ENCODE measurements at places on chromosomes 12 and 14.

DNA sequence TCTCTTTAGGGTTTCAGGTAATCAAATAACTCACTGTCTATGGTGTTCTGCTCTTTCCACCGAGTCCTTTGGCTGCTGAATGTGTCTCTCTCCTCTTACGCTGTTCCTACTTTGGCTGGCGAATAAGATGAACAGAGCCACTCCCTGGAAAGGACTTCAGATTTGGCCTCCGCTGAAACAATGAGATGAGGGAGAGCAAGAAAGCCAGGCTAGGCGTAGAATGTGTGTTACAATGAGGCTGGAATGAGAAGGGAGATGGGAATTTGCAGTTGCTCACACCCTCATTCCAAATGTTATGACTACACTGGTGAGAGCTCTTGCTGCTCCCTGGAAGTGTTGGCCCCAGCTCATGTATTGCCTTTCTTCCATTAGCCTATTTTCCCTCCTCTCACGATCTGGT, at the start of gene MFAP5:
TSS of gene MFAP5 (minus strand) at position 234 of the 400 bp plus-strand sequence. CDS start 722 bp downstream, outside the sequence.
- no peak for DNase-seq

DNA sequence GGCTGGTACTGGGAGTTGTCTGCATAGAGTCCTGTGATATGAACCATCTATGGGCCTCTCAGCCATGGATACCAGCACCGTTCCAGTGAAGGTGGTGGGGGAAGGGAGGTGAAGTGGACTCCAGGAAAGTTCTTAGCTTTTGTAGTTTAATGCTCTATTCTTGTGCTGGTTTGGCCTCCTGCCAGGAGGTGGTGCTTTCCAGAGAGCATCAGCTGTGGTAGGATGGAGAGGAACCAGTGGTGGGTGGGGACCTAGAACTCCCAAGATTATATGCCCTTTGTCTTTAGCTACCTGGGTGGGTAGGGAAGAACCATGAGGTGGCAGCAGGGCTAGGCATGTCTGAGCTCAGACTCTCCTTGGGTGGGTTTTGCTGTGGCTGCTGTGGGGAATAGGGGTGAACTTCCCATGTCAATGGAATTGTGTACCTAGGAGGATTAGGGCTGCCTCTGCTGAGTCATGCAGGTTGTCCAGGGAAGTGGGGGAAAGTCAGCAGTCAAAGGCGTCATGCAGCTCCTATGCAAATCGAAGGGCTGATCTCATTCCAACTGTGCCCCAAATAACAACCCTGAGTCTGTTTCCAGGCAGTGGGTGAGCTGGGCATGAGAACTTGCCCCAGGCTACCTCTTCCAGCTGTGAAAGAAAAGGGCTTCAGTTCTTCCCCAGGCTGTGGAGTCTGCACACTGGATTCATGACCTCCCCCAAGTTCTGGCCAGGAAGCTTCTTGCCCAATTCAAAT, 14.2 kb downstream of the GZMH start:
- no peak for DNase-seq

- no peak for DNase-seq
Observed at GRCh38 chr12:40561395-40561966, 130.8 kb upstream of the CNTN1 start.

DNA sequence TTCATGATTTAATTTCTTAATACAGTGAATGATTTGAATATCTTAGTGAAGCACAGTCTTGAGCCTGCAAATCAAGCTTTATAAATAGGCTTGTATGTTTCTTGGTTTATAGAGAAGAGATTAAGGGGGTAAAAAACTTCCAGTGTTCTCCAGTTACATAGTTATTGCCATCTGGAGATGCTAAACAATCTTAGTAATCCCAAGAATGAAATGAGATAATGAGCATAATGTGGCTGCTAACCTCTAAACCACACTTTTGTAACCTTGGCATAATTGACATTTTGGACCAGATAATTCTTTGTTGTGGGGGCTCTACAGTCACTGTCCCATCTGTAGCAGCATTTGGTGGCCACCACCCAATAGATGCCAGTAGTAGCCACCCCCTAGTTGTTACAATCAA, 316.8 kb downstream of the CCDC91 start:
- DNase-seq = no peak

DNA sequence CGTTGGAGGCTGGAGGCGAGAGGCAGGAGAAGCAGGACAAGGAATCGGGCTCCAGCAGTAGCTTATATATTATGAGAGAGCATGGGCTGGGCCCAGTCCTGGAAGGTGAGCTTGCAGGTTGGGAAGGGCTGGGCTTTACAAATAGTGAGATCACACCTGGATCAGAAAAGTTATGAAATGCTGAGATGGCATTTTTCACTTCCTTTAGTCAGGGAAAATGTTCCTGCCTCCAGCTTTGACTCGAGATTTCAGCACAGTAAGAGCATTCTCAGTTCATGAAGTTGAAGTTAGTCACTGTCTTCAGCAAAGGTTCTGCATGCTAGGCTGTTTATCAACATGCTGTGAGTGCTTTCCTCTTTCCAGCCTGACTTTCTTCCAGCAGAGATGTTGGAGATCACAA, at the start of gene KRT6C:
TSS of gene KRT6C (minus strand) at position 38 of the 400 bp plus-strand sequence. CDS start 68 bp downstream, outside the sequence.
- DNase-seq = no peak

- DNase-seq = no peak
Observed at GRCh38 chr14:35202195-35202594, 79.8 kb downstream of the PRORP start.

GRCh38 chr12:102534899-102535298, 54.5 kb upstream of the IGF1 start:
- no peak for DNase-seq

- DNase-seq = no peak
Observed at GRCh38 chr12:1034751-1035457, 43.9 kb downstream of the ERC1 start.

GRCh38 chr12:45522227-45522626, 207.3 kb upstream of the ARID2 start:
- DNase-seq = no peak

- no peak for DNase-seq
Observed at GRCh38 chr14:67050896-67051295, 138.3 kb upstream of the GARIN2 start.

DNA sequence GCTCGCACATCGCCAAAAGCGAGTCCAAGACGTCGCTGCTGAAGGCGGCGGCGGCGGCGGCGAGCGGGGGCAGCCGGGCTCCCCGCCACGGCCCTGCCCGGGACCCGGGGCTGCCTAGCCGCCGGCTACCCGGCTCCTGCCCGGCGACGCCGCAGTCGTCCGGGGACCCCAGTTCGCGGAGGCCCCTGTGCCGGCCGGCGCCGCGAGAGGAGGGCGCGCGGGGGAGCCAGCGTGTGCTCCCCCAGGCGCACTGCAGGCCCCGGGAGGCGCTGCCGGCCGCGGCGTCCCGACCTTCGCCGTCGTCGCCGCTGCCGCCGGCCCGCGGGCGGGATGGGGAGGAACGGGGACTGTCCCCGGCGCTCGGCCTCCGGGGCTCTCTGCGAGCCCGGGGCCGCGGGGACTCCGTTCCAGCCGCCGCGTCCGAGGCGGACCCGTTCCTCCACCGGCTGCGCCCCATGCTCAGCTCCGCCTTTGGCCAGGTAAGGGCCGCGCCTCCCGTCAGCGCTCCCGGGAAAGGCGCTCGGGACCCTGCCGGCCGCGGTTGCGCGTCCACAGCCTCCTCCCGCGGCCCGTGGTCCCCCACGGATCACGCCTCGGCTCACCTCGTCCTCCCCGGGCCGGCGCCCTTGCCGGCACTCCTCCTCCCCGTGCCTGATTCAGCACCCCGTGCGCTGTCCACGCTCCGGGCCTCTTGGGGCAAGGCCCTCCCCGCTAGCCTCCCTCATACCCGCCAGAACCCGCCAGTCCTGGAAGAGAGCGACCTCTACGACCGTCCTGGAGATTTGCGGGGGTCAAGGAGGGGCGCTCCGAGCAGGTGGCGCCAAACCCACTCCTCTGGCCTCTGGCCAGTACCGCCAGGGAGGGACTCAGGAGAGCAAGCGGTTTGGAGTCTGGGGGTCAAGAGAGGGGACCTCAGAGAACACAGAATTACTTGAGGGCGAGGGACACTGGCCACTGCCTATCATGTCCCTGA, 721 bp downstream of the CABP1 start:
- DNase-seq = peak; percentile 18

- no peak for DNase-seq
Observed at GRCh38 chr14:65303899-65304222, 108.7 kb upstream of the FUT8 start.

DNA sequence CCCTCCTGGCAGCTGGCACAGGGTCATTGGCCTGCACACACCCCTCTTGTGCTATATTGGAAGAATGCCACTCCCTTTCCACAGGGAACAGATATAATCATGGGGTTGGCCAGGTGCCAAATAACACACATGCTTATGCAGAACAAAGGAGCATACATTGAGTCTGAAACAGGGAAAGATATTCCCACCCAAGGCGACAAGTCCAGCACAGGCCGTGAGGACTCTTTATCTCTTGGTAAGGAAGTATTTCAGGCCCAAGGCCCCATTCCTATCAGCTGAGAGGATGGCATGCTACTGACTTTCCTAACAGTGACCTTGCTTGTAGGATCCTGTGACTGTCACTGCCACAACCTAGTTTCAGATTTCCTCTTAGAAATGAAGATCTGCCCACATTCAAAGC, 59.0 kb upstream of the STXBP6 start:
- DNase-seq = no peak

- DNase-seq = no peak
Observed at GRCh38 chr12:99984271-99985128, at the start of gene ANKS1B. TSS of gene ANKS1B (minus strand) at chr12:99984936. CDS start at chr12:99984237, 699 bp downstream.
